ENCODE measurements at places on chromosomes 4 and X.

DNA sequence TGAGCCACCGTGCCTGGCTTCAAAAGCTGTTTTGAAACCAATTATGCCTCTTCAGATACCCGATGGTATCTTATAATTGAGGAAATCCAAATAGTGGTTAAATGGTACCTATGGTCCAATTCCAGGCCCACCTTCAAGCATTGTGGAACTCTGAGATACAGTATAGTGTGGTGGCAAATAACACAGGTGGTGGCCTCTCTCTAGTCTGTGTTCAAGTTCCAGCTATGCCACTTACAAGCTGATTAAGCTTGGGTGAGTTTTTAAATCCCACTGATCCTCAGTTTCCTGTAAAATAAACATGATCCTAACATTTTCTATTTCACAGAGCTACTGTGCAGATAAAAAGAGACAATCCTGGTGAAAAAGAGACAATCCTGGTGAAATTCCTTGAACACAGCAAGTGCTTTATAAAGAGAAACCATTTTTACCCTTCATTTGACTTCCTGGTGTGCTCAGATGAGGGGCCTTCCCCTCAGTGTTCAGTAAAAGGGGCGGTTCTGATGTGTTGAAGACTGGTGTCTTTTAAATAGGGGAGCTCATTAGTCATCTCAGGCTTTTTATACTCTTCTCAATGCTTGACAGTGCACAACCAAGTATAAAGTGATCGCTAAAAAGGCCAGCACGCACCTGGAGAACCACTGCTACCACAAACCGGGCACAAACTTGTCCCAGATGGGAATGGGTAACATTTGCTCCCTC is 30.8 kb upstream of the CD40LG start:
- DNase-seq, result no peak

- no peak for DNase-seq
Measured at GRCh38 chr4:6682862-6683590, 10.7 kb upstream of the S100P start.

GRCh38 chr4:16120720-16121119 is 36.9 kb upstream of the PROM1 start:
- no peak for DNase-seq

- no peak for DNase-seq
Measured at GRCh38 chr4:139568206-139568955, 12.4 kb upstream of the SETD7 start.

DNA sequence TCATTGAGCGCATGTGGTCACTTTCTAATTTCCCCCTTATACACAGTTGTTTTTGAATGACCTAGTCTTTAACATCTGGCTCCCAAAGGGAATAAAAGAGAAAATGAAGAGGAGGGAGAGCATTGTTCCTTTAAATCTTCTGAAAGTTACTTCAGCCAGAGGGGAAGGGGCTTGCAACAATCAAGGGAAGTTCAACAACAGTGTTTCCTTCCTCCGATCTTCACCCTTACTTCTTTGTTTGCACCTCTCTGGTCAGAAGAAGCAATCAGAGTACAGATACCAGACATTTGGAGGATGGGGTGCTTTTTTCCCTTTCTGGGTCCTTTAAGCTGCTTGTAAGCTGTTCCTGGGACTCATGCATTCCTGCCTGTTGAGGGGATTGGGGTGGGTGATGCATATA is 125.4 kb downstream of the TBC1D19 start:
- no peak for DNase-seq

DNA sequence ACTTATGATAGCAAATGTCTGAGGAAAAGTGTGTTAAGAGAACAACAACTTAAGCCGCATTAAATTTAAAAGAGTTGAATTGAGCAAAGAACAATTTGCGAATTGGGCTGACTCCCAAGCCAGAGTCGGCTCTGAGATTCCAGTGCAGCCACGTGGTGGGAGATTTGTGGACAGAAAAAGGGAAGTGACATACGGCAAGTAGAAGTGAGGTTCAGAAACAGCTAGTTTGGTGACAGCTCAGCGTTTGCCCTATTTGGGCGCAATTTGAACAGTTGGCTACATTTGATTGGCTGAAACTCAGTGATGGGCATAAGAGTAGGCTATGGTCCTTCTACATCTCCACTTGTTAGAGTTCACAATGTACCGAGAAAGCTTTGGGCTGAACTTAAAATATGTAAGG is 124.0 kb downstream of the PRKX start:
- no peak for DNase-seq

GRCh38 chrX:50456712-50457484 is 13.7 kb downstream of the DGKK start:
- DNase-seq, result no peak

- no peak for DNase-seq
Measured at GRCh38 chrX:101482296-101482695, 3.0 kb upstream of the ARMCX4 start.

GRCh38 chrX:149837639-149838038 is 43.3 kb upstream of the MAGEA8 start:
- no peak for DNase-seq

DNA sequence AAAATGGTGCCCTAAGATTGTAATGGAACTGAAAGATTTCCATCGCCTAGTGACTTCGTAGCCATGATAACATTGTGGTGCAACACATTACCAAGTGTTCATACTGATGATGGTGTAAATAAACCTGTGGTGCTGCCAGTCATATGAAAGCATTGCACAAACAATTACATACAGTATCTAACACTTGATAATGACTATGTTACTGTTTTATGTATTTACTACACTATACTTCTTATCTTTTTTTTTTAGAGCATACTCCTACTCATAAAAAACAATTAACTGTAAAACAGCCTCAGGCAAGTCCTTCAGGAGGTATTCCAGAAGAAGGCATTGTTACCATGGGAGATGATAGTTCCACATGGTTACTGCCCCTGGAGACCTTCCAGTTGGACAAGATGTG is 152.7 kb upstream of the EDNRA start:
- no peak for DNase-seq

GRCh38 chr4:38023347-38024205 is 63.4 kb downstream of the PTTG2 start:
- no peak for DNase-seq

- DNase-seq, result no peak
Measured at GRCh38 chrX:8729811-8730210, 2.1 kb downstream of the ANOS1 start.

DNA sequence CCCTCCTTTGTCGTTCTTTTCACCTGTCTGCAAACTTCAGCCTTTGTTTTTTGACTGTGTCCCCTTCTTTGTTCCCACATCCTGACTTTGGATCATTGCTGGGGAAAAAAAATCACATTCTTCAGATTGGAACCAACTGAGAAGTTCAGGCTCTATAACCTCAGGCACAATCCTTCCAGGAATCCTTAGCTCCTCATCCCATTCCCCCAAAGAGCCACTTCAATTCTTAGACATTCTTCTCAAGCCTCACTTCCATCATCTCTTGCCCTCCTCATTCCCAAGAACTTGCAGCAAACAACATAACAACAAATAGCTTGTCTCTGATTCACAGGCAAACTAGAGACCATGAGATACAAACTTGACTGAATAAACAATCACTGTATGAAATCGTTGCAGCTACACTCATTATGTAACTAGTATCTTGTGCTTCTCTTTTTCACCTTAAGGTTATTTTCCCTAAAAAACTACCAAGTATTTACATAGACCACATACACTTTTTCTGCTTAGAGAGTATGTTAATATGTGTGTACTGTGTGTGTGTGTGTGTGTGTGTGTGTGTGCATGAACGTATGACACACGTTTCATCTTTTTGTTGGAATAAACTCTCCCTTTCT is 26.4 kb upstream of the PGM2 start:
- DNase-seq, result no peak

- no peak for DNase-seq
Measured at GRCh38 chr4:66404141-66404540, 733.9 kb upstream of the EPHA5 start.

GRCh38 chr4:105137121-105137875 is 9.4 kb upstream of the TET2 start:
- DNase-seq, result no peak

DNA sequence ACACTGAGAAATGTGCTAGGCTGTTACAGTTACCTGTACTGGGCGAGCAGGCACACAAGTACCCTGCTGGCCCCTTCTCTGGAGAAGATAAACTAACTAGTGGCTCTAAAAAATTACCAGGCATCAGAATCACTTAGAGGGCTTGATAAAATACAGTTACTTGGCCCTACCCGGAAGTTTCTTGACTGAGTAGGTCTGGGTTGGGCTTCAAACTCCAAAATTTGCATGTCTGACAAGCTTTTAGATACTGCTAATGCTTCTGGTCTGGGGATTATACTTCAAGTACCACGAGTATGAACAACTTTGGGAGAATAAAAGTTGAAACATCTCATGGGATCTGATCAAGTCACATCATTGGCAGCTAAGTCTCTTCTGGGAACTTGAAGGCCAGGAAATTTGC is 30.8 kb downstream of the CEP135 start:
- DNase-seq, result no peak

DNA sequence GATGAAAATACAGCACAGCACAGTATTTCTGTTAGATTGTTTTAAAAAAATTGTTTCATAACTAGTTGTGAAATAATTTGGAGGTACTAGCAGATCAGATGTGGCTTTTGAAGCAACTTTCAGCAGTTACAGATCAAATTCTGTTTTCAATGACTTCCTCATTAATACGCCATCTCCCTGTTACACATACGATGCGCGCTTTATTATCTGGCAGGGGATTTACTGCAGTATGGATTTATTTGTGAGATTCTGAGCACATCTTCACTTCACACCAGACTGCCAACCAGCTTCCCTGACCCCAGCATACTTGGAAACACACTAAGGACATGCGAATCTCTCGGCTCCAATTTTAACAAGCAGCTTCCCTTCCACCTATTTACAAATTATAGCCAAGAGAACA is 235.5 kb upstream of the DIAPH2 start:
- no peak for DNase-seq

GRCh38 chr4:28548594-28548993 is 1688.0 kb downstream of the STIM2 start:
- DNase-seq, result no peak

- no peak for DNase-seq
Measured at GRCh38 chr4:37830640-37831039, 4.2 kb downstream of the PGM2 start.

DNA sequence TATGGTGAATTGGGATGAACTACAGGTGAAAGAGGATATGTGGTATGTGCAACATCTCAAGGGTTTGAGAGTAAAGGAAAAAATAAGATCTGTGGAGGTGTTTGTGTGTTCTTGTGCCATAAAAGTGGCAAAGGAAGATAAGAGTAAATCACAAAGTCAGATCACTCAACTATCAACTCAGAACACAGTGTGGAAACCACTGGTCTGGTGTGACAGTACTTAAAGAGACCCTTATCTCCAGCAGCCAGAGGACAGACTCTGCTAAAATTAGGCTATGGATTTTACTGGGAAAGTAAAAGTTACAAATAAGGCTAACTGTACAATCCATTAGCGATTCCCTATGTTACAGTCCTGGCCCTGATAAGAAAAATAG is 54.0 kb upstream of the PRDM8 start:
- DNase-seq, result no peak

- DNase-seq, result no peak
Measured at GRCh38 chr4:141724646-141725045, 88.3 kb downstream of the IL15 start.

All from activated naive CD4-positive, alpha-beta T cell (primary cell).